ENCODE measurements at places on chromosomes 7 and 10.

GRCh38 chr7:51299391-51300133 is 17.0 kb downstream of the COBL start:
- peak; percentile 66 for DNase-seq

GRCh38 chr10:32982911-32983909 is 25.2 kb upstream of the ITGB1 start:
- DNase-seq: no peak

DNA sequence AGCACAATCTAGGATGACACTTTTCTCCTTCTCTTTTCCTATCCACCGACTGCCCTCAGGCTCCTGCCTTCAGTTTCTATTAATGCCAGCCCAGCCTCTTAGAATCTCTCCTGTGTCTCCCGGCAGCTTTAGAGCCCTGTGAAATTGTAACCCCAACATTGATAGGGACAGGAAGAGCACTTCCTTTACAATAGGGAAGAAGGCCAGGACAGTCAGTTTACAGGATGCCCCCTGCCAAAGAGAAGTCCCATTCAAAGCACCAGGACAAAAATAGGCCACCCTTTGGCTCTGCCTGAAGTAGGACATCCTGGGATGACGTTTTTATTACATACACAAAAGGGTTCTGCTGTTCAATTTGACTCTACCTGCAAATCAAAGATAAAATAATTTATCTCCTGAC is 64.7 kb upstream of the ANK3 start:
- DNase-seq: no peak

- no peak for DNase-seq
Measured at GRCh38 chr10:88920198-88920597, 32.4 kb downstream of the ACTA2 start.

DNA sequence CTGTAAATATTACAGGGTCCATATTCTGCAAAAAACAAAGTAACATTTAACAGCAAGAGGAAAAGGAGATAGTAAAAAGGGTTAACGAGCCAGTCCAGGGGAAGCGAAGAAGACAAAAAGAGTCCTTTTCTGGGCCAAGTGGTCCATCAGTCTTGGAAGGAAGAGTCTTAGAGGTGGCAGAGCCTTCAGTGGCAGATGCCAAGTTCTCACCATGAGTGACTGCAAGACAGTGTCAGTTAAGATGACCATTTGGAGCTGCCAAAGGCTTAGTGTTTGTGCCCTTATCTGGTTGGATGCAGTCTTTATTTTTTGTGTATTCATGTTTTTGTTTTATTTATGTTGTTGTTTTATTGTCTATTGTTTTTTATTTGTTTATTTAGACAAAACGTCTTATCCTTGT is 125.7 kb upstream of the LANCL2 start:
- no peak for DNase-seq

GRCh38 chr7:97576043-97576442 is 155.8 kb upstream of the TAC1 start:
- DNase-seq: no peak

GRCh38 chr10:132559538-132559937 is 22.0 kb downstream of the INPP5A start:
- no peak for DNase-seq

DNA sequence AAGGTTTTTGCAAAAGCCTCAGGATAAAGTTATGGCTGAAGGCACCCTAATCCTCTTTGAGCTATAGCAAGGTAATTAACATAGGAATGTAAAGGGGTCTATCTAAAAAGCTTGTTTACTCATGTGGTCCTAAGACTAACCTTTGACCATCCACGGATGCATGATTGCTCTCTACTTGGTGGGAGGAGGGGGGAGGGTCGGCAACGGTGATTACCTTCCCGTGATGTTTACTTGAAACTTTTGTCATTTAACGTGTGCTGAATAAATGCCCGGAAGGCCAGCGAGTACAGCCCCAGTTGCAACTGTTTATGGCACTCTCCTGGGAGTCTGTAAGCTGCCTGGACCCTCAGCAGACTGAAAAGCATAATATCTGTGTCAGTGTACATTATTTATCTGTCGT is 78.9 kb upstream of the GPR22 start:
- DNase-seq: no peak

- no peak for DNase-seq
Measured at GRCh38 chr10:79044846-79045245, 23.9 kb upstream of the ZMIZ1 start.
